ENCODE measurements at places on chromosomes 2 and 18.
A peak's percentile ranks its signal among the peaks of the same experiment; 100 is the strongest.

GRCh38 chr2:112272669-112273068 is 2.7 kb upstream of the ZC3H6 start:
- DNase-seq = no peak

- DNase-seq = no peak
These were observed 55.5 kb upstream of the ADAM23 start for GRCh38 chr2:206387808-206388207.

GRCh38 chr18:58694720-58695468 is 23.6 kb downstream of the MALT1 start:
- DNase-seq = no peak

DNA sequence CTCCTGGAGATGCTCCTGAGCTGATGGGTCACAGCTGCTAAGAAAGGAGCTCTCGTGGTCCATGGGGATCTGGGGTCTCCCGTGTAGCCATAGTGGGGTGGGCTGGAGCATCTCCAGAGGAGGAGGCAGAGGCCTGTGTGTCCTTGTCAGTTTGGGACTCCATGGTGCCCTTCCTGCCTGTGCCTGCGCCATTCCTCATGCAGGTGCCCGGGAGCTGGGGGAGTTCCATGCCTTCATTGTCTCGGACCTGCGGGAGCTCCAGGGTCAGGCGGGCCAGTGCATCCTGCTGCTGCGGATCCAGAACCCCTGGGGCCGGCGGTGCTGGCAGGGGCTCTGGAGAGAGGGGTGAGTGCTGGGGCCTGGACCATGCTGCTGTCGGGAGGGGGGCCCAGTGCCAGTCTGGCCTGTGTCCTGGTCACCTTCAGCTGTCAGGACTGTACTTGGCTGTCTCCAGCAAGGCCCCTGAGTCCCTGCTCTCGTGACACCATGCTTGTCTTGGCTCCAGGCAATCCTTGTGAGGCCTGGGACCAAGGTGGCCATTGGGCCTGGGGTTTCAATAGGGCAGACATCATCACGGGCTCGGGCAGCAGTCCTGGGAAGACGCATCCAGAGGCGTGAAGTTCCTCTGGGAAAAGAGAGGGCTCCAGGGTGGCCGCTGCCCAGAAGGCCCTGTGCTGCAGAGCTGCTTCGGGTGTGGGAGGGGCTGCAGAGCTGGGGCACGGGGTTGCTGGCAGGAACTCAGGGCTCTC is 7.3 kb downstream of the CAPN10 start:
- no peak for DNase-seq

- DNase-seq = no peak
These were observed 90.5 kb downstream of the INHBB start for GRCh38 chr2:120436460-120436739.

GRCh38 chr2:133365117-133365516 is 203.1 kb downstream of the NCKAP5 start:
- DNase-seq = no peak

- peak; percentile 72 for DNase-seq
These were observed 17.2 kb downstream of the GPC1 start for GRCh38 chr2:240452462-240453256.

DNA sequence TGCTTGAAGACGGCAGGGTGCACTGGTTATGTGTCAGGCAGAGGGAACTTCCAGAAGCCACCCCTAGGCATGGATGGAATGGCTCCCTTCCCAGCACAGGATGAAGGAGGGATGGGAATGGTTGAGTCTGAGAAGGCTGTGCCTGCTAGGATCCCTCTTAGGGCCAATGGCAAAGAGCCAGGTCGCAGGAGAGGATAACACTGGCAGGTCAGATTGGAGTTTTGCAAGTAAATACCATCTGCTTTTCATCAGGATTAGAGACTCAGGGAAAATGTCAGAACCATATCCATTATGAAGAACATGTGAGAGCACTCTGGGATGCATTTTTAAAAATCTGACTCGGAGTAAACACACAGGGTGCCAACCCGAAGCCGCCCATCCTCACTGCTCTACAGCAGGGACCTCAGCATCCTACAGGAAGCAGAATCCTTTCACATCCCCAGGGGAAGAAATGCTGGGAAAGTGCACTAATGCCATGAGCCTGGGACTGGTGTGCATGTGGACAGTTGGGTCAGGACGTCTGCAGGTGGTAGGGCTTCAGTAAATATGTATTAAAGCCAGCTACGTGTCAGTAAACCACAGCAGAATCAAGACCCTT is 139.9 kb downstream of the MYT1L start:
- no peak for DNase-seq

DNA sequence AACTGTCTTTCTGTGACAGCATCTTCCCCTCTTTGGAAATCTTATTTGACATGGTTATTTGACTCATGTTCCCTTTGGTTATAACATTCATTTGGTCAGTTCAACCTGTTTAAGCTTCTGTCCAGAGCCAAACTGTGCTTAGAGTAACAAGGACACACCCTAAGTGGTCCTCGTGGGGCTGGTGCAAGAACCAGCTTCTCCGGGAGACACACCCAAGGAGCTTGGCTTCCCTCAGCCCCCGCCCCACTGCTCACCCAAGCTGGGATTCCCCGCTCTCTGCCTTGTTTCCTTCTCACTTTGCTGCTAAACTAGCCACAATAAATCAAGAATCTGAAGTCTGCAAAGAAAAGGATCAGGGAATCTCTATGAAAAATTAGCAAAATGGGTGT is 1.4 kb downstream of the SCYGR3 start:
- DNase-seq = no peak

DNA sequence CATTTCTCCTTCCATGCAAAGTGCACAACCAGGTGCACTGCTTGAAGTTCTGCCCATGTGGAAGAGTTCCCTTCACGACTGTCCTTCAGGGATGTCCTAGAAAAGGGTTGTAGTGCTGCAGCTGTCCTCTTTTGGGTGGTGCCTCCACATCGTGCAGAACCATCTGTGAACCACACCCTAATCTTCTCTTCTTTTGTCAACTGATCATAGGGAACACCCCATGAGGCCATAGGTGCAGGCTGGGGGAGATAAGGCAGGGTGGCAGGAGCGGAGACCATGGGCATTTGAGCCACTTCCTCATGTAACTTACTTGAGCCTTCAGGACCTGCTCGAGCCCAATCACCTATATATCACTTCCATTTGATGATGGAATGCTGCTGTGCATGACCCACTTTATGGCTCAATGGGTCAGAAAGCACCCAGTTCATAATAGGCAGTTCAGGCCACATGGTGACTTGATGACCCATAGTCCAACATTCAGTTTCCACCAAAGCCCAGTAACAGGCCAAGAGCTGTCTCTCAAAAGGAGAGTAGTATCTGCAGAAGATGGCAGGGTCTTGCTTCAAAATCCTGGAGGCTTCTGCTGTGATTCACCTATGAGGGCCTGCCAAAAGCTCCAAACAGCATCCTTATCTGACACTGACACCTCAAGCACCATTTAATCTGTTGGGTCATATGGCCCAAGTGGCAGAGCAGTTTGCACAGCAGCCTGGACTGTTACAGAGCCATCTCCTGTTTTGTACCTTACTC is 84.7 kb upstream of the CYRIA start:
- DNase-seq = no peak

DNA sequence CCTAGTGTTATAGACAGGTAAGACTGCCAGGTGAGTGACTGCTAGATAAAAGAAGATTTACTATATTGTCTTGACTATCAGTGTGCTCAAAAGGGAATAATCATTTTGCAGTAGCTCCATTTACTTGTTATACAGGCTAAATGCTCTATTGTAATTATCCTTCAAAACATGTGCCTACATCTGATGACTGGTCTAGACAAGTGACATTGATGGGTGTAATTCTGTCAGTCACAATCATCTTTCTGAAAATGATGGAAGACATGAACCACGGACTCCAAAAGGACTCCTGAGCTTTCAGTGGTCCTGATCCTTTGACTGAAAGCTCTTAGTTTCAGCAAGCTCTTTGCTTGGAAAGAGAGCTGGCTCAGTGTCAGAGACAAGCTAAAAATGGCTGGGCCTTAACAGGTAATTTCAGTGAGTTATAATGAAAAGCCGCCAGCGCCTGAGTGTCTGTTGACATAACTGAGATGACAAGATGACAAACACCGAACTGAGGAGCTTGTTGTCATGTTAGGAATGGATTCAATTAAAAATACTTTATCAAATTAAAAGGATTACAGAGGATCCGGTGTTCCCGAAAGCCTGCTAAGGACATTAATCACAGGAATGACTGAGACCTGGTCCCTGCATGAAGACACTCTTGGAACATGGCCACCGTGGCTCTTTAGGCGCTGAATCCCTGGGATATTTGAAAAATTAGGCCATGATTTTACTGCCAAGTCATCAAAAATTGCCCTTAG is 141.7 kb downstream of the CMPK2 start:
- DNase-seq = no peak

GRCh38 chr2:5911718-5912117 is 219.5 kb downstream of the SOX11 start:
- no peak for DNase-seq

DNA sequence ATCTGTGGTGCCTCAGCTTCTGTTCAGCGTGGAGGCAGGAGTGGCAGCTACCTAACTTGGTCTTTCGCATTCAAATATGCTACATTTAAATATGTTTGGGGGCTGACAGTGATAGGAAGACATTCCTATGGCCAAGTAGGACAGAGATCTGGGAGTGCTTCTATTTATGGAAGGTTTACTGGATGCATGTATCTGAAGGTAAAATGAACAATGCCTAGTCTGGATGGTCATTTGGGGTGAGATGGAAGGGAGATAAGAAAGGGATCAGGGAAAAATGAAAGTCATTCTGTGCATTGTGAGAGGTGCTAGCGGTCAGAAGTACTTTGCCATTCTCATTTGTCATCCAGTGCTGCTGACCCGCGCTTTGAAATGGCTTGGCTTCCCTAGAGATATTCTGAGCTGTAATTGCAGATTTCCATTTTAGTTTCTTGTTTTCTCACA is 300.9 kb upstream of the FBXO11 start:
- no peak for DNase-seq

GRCh38 chr18:76859474-76860339 is 37.4 kb downstream of the ZNF236 start:
- no peak for DNase-seq

GRCh38 chr18:12359515-12359927 is 17.5 kb downstream of the AFG3L2 start:
- DNase-seq = peak; percentile 85

GRCh38 chr2:96531872-96532505 is 4.6 kb upstream of the ARID5A start:
- DNase-seq = peak; percentile 94

- no peak for DNase-seq
These were observed 612.2 kb upstream of the SLC39A10 start for GRCh38 chr2:195044801-195045200.

DNA sequence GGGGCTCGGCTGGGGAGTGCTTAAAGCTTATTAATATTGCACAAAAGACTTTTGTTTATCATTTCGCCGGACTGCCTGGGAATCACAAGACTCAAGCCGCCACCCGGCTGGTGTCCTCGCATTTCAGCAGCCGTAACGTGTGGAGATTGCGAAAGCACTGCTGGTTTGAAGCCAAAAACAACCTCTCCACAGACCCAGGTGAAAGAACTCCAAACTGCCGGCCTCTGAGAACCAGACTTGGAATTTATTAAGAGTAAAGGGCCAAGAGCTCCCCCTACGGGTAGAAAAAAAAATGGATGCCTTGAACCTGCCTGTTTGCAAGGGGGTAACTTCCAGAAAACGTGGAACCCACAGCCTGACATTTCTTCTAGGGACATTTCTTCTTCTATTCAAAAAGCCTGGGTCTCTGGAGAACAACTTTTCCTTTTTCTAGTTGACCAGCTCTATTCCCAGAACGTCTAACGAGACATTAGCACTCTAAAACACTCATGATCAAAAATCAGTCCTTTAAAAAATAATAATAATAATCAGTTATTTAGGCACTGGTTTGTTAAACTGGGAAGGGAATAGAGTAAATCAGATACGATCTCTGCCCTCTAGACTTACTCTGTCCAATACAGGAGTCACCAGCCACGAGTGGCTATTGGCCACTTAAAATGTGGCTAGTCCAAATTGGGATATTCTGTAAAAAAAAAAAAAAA is 216.3 kb downstream of the C1D start:
- DNase-seq = peak; percentile 89

GRCh38 chr18:25453556-25454269 is 101.7 kb upstream of the ZNF521 start:
- DNase-seq = no peak

DNA sequence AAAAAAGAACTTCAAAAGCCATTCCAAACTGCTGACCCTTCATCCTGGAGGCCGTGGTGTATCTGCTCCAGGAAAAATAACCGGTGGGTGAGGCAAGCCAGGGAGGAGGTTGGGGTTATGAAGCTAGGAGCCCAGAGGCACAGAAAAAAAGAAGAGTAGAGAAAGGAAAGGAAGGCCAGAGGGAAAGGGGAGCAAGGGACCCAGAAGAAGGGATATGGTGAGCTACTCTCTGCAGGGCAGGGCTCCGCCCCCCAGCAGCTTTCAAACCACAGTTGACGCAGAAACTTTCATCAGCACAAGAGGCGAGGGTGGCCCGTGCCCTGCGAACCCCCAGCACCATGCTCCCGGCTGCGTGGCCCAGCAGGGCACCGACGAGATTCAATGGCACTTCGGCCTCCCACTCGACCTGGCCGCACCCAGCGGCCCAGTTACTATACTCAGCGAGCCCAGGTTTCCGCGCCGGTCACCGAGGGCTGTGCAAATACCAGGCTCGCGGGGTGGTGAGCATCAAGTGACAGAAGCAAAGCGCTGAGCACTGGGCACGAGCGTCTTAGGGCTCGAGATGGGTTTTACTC is 665 bp downstream of the MCM6 start:
- DNase-seq = peak; percentile 64
